ENCODE measurements at places on chromosomes 2 and 18. TPM values are rescaled to one million over a fixed set of nuclear protein-coding genes. Genes with fewer than 3 reads are reported as not detected.

Gene AFF3
- under 0.01 TPM for total RNA-seq

Gene STEAP3
- 1.7 TPM for total RNA-seq

Gene TMEM182
- 0.68 TPM for total RNA-seq

Gene CCDC195
- not detected for total RNA-seq

Gene MOCOS
- 2.9 TPM for total RNA-seq

Gene GPD2
- 43.6 TPM for total RNA-seq

Gene OTOS
- total RNA-seq = not detected

Gene SALL3
- 0.53 TPM for total RNA-seq

Gene C2orf72
- 0.25 TPM for total RNA-seq

Gene C2orf66
- 0.19 TPM for total RNA-seq

Gene RPRM
- total RNA-seq = not detected

Gene TMEM169
- 0.40 TPM for total RNA-seq

Gene EGR4
- total RNA-seq = not detected

Gene MYO7B
- total RNA-seq = 0.06 TPM

Gene PCARE
- total RNA-seq = not detected

Gene UPP2
- total RNA-seq = not detected

Gene LYG2
- not detected for total RNA-seq

Gene RESP18
- total RNA-seq = not detected

Gene FOXD4L1
- total RNA-seq = 0.06 TPM

Gene NEU2
- total RNA-seq = not detected

Gene SCRN3
- 37.2 TPM for total RNA-seq

Gene HES6
- total RNA-seq = 1.7 TPM

Gene DSC3
- total RNA-seq = under 0.01 TPM

Gene ALK
- not detected for total RNA-seq
